Gastroesophageal sphincter (tissue), 4 donors: ENCODE measurements at places on chromosomes 1 and 21.

DNA sequence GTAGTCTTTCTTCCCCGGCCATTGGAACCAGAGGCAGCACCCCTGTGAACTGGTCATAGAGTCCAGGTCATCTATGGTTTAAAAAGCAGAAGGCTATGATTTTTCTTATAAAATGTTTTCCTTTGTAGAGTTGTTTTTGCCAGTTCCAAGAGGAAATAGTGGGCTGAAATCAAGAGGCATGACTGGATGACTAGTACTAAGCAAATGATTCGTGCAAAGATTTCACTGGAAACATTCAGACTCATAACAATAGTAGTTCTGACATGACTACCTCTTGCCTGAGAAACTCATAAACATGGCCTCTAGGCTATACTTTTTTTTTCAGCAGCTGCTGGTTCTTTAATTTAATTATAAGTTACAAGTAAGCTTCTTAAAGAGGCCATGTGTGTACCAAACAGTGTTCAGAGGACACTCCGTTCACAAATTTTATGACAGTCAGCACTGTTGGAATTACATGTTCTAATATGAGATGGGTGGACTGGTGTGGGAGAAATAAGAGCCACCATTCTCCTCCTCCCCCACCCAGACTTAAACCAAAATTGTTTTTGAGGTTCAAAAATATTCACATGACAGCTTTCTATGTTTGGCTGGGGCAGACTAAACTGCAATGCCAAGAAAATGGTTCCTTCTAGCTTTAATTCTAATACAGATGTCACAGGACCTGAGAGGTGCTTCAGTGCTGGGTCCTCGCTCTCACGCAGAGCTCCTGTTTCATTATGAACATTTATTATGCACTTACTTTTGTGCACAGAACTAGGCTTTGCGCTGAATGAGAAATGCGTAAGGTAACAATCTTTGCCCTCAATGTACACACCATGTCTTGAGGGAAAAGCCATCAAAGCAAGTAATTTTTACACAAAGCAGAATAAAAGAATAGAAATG, 147.5 kb downstream of the ZC3H11B start:
- no peaks in the 10 kb centered on the region for H3K36me3 ChIP-seq
- no peak overlapping the region for H3K27ac ChIP-seq
- H3K4me3 ChIP-seq, result no peak overlapping the region
- no peaks in the 10 kb centered on the region for H3K27me3 ChIP-seq
- no peak for ATAC-seq

- no peak overlapping the region for H3K27ac ChIP-seq
- H3K36me3 ChIP-seq, result peaks cover 37% of the 10 kb centered on the region
- H3K4me1 ChIP-seq, result peaks cover 36% of the 10 kb centered on the region
- no peak for ATAC-seq
- no peaks in the 10 kb centered on the region for H3K27me3 ChIP-seq
Measured at GRCh38 chr1:184875218-184875617, 99.1 kb downstream of the NIBAN1 start.

GRCh38 chr21:18550361-18550760, 146.8 kb upstream of the TMPRSS15 start:
- no peak for ATAC-seq
- H3K27me3 ChIP-seq, result no peaks in the 10 kb centered on the region
- H3K27ac ChIP-seq, result no peak overlapping the region
- no peaks in the 10 kb centered on the region for H3K4me1 ChIP-seq

GRCh38 chr1:12553963-12554362, 64.0 kb downstream of the DHRS3 start:
- peaks cover 85% of the 10 kb centered on the region for H3K4me1 ChIP-seq
- no peak overlapping the region for H3K4me3 ChIP-seq
- no peaks in the 10 kb centered on the region for H3K36me3 ChIP-seq
- H3K27me3 ChIP-seq, result no peaks in the 10 kb centered on the region
- ATAC-seq, result no peak

- H3K4me3 ChIP-seq, result no peak overlapping the region
- no peaks in the 10 kb centered on the region for H3K27me3 ChIP-seq
- no peaks in the 10 kb centered on the region for H3K36me3 ChIP-seq
- no peak for ATAC-seq
Measured at GRCh38 chr1:70517444-70517843, 106.4 kb downstream of the CTH start.

- H3K27me3 ChIP-seq, result no peaks in the 10 kb centered on the region
- H3K4me1 ChIP-seq, result no peaks in the 10 kb centered on the region
- H3K36me3 ChIP-seq, result no peaks in the 10 kb centered on the region
- ATAC-seq, result no peak
Measured at GRCh38 chr1:53568540-53568939, 109.3 kb downstream of the DMRTB1 start.

- no peaks in the 10 kb centered on the region for H3K36me3 ChIP-seq
- peaks cover 97% of the 10 kb centered on the region for H3K27me3 ChIP-seq
- H3K27ac ChIP-seq, result no peak overlapping the region
- no peak overlapping the region for H3K4me3 ChIP-seq
- peaks cover 23% of the 10 kb centered on the region for H3K4me1 ChIP-seq
Measured at GRCh38 chr1:115839029-115839678, 1.8 kb downstream of the NHLH2 start.

- no peaks in the 10 kb centered on the region for H3K27me3 ChIP-seq
- ATAC-seq, result no peak
- peaks cover 32% of the 10 kb centered on the region for H3K4me1 ChIP-seq
- no peak overlapping the region for H3K4me3 ChIP-seq
- H3K27ac ChIP-seq, result peak overlapping the region; percentile 72
- H3K36me3 ChIP-seq, result no peaks in the 10 kb centered on the region
Measured at GRCh38 chr21:33397717-33398116, 5.5 kb upstream of the IFNGR2 start.

- no peak overlapping the region for H3K4me3 ChIP-seq
- H3K36me3 ChIP-seq, result peaks cover 11% of the 10 kb centered on the region
- H3K27ac ChIP-seq, result no peak overlapping the region
- no peak for ATAC-seq
Measured at GRCh38 chr1:180402001-180402400, 100.4 kb downstream of the ACBD6 start.

DNA sequence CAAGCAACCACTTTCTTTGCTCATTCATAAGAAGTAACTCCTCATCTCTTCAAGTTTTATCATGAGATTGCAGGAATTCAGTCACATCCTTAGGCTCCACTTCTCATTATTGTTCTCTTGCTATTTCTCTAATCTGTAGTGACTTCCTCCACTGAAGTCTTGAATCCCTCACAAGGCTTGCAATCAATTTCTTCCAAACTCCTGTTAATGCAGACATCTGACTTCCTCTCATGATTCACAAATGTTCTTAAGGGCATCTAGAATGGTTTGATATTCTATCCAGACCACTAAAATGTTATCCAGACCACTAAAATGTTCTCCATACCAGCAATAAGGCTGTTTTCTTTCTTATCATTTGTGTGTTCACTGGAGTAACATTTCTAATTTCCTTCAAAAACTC, 528.1 kb downstream of the DPYD start:
- H3K4me3 ChIP-seq, result no peak overlapping the region
- no peaks in the 10 kb centered on the region for H3K36me3 ChIP-seq
- H3K27me3 ChIP-seq, result no peaks in the 10 kb centered on the region
- ATAC-seq, result no peak

- H3K4me1 ChIP-seq, result no peaks in the 10 kb centered on the region
- H3K36me3 ChIP-seq, result no peaks in the 10 kb centered on the region
- no peaks in the 10 kb centered on the region for H3K27me3 ChIP-seq
Measured at GRCh38 chr1:63126104-63126503, 196.3 kb upstream of the FOXD3 start.

- ATAC-seq, result peak; percentile 44
- H3K27ac ChIP-seq, result peak overlapping the region; percentile 26
Measured at GRCh38 chr1:8858112-8858668, 20.3 kb downstream of the ENO1 start.

DNA sequence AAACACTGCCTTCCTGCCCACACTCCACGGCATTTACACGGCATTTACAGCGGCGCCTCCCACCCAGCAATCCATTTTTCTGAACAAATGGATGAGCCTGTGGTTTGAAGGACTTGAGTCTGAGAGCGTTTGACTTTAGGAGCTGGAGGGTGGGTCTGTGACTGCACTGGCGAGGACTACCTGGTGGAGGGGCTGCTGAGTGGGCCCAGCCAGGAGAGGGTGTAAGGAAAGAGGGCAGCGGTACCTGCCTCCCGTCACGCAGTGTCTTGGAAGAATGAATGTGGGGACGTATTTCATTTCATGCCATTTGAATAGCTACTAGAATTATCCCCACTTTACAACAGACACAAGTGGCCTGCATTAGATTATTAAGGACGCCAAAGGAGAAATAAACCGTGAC, 62.9 kb downstream of the B3GALT5 start:
- no peak overlapping the region for H3K4me3 ChIP-seq
- ATAC-seq, result no peak
- peak overlapping the region; percentile 66 for H3K27ac ChIP-seq
- H3K27me3 ChIP-seq, result no peaks in the 10 kb centered on the region
- no peaks in the 10 kb centered on the region for H3K4me1 ChIP-seq
- no peaks in the 10 kb centered on the region for H3K36me3 ChIP-seq

DNA sequence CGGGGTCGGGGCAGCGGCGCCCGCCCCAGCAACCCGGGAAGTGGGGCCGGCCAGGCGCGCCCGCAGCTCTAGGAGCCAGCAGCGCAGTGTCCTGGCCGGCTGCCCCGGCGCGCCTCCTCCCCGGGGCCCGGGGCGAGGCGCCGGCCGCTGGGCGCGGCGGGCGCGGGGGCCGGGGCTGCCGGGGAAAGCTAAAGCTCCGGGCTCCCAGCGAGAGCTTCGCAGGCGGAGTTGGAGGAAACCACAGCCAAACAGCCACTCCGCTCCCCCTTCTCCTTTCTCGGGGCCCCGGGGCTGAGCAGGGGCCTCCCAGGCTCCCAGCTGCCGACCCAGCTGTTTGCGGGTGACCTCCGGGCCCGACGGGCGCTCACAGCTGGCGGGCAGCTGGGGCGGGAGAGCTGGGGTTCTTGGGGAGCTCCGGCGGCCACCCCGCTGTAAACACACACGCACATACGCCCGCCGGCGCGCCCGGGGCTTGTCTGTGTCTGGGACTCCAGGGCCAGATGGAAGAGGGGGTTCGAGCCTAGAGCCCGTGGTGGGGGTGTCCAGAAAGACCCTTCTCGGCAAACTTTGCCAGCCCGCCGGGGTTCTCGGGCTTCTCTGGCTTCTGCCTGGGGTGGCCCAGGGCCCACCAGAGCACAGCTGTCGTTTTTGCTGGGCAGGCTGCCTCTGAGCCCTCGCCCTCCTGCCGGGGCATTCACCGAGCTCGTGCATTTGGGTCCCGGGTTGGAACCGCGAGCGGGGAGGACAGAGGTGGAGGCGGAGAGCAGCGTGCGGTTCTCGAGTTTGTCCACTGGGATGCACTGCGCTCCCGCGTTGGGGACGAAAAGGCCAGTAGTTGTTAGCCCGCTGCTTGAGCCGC, 1.5 kb downstream of the AJAP1 start:
- no peaks in the 10 kb centered on the region for H3K36me3 ChIP-seq
- ATAC-seq, result no peak
- peak overlapping the region; percentile 41 for H3K4me3 ChIP-seq
- H3K27ac ChIP-seq, result no peak overlapping the region

DNA sequence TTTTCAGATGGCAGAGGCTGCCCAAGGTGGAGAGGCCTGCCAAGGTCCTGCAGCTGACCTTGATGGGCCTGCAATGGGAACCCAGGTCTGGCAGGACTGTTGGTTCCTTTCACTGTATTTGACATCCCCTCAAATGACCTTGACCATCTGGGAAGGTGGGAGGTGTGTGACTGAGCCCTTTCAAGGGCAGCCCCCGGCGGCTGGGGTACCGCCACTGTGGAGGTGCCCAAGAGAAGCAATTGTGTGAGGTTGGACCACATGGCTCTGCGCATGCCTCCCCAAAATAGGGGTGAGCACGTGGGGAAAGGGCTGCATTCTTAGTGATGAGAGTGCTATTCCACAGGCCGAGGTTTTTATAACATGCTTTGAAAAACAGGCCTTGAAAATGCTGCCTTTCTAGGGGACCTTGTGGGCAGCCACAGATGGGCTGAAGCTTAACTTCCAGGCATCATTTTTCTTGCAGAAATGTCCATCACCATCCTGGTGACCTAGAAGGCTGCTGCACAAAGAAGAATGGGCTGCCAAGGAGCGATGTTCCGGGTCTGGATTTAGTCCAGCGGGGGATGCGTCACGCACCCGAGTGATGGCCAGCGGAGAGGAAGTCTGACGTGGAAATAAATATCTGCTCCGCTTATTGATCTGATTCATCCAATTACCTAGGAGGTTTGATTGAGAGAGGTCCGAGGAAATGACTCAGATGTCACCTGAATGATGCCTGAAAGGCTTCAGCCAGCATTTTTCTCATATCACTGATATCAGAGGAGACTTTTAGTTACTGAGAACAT, 16.5 kb upstream of the UTS2 start:
- H3K27ac ChIP-seq, result no peak overlapping the region
- no peaks in the 10 kb centered on the region for H3K4me1 ChIP-seq
- H3K4me3 ChIP-seq, result no peak overlapping the region
- no peaks in the 10 kb centered on the region for H3K27me3 ChIP-seq
- ATAC-seq, result no peak

GRCh38 chr1:15088281-15088971, 65.1 kb upstream of the TMEM51 start:
- ATAC-seq, result no peak
- no peaks in the 10 kb centered on the region for H3K36me3 ChIP-seq
- H3K4me3 ChIP-seq, result no peak overlapping the region
- H3K27me3 ChIP-seq, result no peaks in the 10 kb centered on the region
- no peak overlapping the region for H3K27ac ChIP-seq

GRCh38 chr1:193456811-193457280, 270.4 kb upstream of the B3GALT2 start:
- H3K27ac ChIP-seq, result no peak overlapping the region
- no peaks in the 10 kb centered on the region for H3K36me3 ChIP-seq
- H3K4me3 ChIP-seq, result no peak overlapping the region
- no peaks in the 10 kb centered on the region for H3K27me3 ChIP-seq

- H3K27me3 ChIP-seq, result no peaks in the 10 kb centered on the region
- no peaks in the 10 kb centered on the region for H3K36me3 ChIP-seq
- H3K27ac ChIP-seq, result no peak overlapping the region
- no peak for ATAC-seq
Measured at GRCh38 chr1:59128239-59128736, 168.6 kb upstream of the FGGY start.

GRCh38 chr1:19752083-19752696, 47.5 kb downstream of the TMCO4 start:
- ATAC-seq, result no peak
- H3K36me3 ChIP-seq, result no peaks in the 10 kb centered on the region
- no peaks in the 10 kb centered on the region for H3K4me1 ChIP-seq
- no peak overlapping the region for H3K4me3 ChIP-seq

- peak overlapping the region; percentile 78 for H3K27ac ChIP-seq
- no peaks in the 10 kb centered on the region for H3K36me3 ChIP-seq
- ATAC-seq, result peak; percentile 44
Measured at GRCh38 chr21:34595457-34595856, 19.5 kb downstream of the RCAN1 start.
